NCI-H446 (cell line): ENCODE measurements at places on chromosomes 5 and 9.

DNA sequence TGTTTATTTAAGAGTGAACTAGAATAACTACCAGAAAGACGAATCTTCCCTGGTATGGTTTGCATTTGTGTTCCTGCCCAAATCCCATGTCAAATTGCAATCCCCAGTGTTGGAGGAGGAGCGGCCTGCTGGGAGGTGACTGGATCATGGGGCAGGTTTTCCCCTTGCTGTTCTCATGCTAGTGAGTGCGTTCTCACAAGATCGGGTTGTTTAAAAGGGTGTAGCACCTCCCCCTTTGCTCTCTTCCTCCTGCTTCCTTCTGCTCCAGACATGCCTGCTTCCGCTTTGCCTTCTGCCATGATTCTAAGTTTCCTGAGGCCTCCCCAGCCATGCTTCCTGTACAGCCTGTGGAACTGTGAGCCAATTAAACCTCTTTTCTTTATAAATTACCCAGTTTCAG, 210.3 kb upstream of the TBC1D2 start:
- DNase-seq, result no peak

GRCh38 chr5:59390989-59391388, 502.5 kb downstream of the PDE4D start:
- no peak for DNase-seq

- DNase-seq, result no peak
Measured at GRCh38 chr5:134517553-134517952, 7.9 kb upstream of the JADE2 start.

DNA sequence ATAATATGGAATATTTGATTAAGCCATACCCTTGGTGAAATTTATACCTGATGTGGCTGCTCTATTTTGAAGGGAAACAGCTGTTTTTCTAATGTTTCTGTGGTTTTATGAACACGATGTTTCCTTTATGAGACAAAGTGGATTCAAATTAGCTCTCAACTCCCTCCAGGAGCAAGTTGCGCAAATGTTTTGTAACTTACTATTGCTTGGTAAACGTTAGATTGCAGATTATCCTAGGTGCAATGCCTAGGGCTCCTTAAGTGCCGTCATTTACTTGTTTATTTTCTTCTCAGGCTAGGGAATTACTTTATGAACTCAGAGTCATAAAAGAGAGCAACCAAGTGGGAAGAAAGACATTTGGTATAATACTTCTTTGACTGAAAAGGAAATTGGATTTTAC, 763.1 kb downstream of the TAF11L14 start:
- no peak for DNase-seq

DNA sequence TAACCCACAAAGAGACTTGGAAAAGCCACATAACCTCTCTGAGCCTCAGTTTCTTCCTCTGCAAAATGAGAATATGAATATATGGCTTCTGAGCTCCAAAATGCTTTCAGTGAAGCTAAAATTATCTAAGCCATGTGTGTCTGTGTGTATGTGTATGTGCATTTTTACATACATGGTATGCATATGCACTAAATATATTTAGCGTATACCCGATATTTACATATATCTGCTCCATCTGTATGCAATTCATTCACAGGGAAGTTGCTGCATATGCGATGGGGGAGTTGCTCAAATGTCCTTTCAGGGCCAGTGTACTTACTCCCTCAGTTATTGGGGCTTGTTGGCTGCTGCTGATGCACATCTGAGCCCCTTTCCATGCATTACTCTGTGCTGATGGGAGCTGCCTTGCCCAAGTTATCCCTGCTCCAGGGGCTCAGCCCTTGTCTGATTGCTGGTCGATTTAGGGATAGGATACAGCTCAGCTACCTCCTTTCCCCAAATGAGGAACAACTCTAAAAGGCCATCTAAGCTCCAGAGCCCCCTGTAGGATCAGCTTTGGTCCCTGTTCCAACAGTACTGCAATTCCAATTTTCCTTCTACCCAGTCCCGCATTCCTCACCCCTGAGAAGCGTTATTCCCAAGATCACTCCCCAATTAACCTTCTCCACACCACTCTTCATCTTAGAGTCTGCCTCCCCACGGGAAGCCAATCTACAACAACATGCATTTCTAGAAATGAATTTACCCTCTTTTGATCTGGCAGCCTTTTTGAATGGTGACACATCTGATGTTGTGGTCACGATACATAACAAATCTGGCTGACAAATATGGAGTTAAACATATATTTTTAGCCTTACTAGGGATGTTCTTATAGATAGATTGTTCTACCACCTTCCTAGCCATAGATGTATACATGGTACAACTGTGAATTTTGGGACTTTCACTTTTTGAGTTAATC, 15.9 kb downstream of the RHOBTB3 start:
- no peak for DNase-seq

DNA sequence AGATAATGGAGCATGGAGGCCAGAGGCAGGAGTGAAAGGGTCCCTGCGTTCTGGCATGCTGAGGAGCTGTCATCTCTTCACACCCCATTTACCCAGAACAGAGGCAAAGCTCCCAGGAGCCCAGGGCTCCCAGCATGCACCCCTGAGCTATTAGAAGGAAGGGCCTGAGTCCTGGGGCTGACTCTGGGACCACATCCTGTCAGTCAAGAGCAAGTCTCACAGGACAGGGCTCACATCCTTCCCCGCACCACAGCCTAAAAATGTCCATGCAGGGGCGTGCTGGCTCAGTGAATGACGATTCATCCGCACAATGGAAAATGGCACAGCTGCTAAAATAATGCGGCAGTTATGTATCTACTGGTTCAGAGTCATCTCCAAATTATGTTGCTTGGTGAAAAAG, 31.4 kb downstream of the CAMK2A start:
- no peak for DNase-seq
